ENCODE measurements at places on chromosomes 6 and 20.
A peak's percentile ranks its signal among the peaks of the same experiment; 100 is the strongest.

GRCh38 chr6:111185954-111186353 lies 98.7 kb downstream of the SLC16A10 start:
- no peak for DNase-seq

GRCh38 chr6:71733970-71734899 lies 152.1 kb upstream of the RIMS1 start:
- DNase-seq: no peak

DNA sequence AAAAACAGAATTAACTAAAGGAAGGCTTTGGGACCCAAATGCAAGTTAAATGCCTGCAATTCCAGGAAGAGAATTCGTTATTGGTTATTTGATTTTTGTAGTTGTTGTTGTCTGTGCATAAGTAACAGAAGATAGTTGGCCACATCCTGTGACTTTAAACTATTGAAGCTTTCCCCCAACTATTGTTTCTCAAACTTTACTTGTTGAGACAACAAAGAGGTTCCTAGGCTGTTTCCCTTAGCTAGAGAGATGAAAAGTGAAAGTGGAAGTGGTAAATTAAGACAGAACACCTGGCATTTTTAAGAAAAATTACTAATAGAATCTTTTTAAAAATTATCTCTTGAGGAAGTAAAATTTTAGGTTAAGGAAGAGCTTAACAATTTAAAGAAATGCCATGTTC lies 525.2 kb downstream of the PKHD1 start:
- no peak for DNase-seq

GRCh38 chr20:3239867-3240775 lies 1.1 kb upstream of the SLC4A11 start:
- DNase-seq: no peak

DNA sequence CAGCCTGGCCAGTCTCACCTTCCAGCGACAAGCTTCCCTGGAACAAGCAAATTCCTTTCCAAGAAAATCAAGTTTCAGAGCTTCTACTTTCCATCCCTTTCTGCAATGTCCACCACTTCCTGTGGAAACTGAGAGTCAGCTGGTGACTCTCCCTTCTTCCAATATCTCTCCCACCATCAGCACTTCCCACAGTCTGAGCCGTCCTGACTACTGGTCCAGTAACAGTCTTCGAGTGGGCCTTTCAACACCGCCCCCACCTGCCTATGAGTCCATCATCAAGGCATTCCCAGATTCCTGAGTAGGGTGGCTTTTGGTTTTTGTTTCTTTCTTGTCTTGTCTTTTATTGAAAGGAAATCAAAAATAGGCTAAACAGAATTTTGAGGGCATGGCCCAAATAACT lies 24.3 kb downstream of the MYCT1 start:
- no peak for DNase-seq

- no peak for DNase-seq
These were observed 46.8 kb upstream of the BHLHE23 start for GRCh38 chr20:63053432-63054102.

DNA sequence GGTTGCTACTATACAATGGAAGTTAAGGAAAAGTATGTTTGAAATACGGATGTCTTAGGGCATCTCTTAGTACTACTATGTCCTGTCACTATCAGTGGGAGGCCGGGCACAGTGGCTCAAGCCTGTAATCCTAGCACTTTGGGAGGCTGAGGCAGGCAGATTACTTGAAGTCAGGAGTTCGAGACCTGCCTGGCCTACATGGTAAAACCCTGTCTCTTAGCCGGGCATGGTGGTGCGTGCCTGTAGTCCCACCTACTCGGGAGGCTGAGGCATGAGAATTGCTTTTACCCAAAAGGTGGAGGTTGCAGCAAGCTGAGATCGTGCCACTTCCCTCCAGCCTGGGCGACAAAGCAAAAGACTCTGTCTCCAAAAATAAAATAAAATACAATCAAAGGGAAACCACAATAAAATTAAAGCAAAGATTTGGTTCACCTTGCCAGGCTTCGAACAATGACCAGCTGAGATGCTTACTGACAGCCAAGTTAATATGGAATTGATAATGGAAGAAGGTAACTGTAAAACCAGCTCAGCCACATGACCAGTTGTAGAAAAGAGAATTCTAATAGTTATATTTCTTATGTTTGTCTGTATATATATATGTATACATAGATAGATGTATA lies 6.5 kb downstream of the CD24 start:
- DNase-seq: no peak

- no peak for DNase-seq
These were observed 172.8 kb downstream of the LINC00237 start for GRCh38 chr20:20933142-20933958.

DNA sequence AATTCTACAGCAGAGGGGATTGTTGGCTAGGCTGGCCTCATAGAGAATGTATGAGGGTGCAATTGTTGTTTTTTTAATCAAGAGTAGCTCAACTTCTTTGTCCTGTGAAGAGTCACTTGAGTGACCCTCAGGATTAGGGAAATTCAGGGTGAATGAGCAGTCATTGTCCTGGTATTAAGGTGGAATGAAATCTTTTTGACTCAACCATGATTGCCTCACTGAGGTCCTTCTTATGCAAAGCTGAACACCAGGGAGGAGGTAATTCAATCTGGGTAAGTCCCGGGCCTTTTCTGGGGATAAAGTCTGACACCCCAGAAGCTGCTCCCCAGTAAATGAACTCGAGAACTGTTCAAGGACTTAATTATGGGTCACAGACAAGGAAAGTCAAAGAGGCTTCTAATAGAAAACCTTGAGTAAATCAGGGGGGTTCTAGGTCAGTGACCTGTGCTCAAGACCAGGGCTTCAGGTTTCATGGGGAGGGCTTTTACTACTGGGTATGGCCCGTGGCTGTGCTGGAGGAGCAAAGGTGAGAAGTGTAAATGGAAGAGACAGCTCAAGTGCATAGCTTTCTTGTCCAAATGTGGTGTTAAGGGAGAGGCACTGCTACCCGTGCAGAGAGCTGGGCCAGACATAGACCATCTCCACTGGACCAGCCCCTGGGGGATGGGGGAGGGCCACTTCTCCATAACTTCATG lies 25.3 kb upstream of the ZBTB24 start:
- DNase-seq: no peak

GRCh38 chr6:7190791-7191190 lies 83.0 kb downstream of the RREB1 start:
- no peak for DNase-seq

DNA sequence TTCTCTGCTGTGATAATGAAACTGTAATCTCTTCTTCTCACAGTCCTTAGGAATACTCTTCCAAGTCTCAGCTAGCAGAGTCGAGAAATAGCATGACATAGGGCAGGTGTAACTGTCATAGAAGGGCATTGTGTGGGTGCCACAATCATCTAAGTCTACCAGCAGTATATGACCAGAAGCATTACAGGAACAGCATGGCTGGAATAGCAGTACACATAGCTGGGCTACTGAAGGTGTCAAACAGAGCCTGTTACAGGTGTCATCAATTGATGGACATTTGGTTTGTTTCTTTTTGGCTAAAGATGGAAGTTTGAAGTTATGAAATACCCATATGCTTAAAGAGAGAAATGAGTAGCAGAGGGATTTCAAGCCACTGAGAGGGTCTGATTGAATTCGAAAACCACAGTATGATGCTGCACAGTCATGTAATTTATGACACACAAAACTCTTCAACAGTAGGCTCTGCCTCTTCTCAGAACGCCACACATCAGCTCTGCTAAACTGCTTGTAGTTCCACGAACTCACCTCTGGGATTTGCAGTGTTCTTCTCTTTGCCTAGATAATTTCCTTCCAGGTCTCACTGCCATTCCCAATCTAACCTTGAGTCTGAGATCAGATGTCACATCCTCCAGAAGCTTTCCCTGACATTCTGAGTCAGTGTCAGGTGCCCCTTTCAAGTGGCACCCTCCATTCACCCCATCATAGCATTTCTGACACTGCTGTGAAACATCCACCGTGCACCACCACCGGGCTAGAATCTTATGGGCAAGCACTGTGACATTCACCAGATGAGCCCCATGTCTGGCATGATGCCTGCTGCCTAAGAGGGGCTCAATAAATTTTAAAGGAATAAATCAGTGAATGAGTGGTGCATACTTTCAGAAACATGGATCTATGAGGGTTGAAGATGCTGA lies 151.0 kb downstream of the ADAT2 start:
- DNase-seq: no peak

GRCh38 chr6:113796038-113796437 lies 61.1 kb upstream of the MARCKS start:
- no peak for DNase-seq

GRCh38 chr20:2397595-2398145 lies 17.0 kb downstream of the TGM6 start:
- no peak for DNase-seq

- DNase-seq: no peak
These were observed 204.8 kb upstream of the NOX3 start for GRCh38 chr6:155660251-155660977.

- no peak for DNase-seq
These were observed 22.8 kb downstream of the RGS17 start for GRCh38 chr6:153108315-153108714.

GRCh38 chr20:8330319-8330784 lies 198.3 kb downstream of the PLCB1 start:
- no peak for DNase-seq

DNA sequence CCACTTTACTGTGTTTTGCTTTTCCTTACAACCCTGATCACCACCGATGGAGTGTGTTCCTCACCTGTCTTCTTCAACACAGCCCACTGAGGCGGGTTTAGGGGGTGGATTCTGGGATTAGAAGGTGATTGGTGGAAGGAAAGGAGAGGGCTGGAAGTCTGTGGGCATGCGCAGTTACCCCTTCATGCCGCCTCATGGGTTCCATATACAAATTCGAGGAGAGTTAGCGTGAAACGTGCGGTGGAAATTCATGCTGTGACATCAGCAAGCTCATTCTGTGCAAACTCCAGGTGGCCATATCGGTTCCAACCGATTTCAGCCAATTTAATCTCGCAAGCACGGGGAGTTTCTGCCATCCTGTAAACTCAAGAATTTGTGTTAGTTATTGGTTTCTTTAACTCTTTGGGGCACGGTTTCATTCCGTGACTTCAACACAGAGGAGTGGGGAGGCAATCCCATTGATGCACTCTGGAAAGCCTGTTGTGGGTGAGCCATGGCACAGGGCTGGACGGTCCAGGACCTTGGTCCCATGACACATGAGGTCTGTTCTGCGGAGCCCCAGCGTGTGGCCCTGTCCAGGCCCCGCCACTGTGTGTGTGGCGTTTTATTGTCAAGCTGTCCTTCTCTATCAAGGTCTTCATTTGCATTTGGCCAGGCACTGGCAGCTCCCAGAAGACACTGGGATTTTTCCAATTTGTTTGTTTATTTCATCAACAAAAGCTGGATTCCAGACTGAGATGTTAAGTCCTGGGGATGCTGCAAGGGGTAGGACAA lies 482.8 kb upstream of the SULF2 start:
- no peak for DNase-seq

- no peak for DNase-seq
These were observed 32.8 kb upstream of the SPTLC3 start for GRCh38 chr20:12975833-12976608.

GRCh38 chr6:105321728-105322127 lies 81.2 kb downstream of the PREP start:
- no peak for DNase-seq

- DNase-seq: peak; percentile 48
These were observed 37.8 kb downstream of the PPP1R16B start for GRCh38 chr20:38843346-38843745.

DNA sequence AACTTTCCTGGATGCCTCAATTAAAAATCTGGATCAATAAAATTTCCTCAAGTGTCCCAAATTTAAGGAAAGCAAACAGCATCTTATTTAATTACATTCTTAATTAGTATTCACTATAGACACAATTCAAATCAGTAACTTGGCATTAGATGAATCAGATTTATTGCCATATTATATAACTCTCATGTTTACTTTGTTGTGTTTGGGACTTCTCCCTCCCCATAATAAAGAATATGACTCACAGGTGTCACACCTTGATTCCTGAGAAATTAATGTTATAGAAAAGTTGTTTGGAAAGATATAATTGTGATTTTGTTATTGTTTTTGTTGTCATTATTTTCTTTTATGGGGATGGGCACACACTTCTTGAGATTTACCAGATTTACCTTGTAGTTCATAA lies 18.4 kb downstream of the EYA4 start:
- no peak for DNase-seq

GRCh38 chr6:127486934-127487333 lies 27.7 kb upstream of the KIAA0408 start:
- no peak for DNase-seq

DNA sequence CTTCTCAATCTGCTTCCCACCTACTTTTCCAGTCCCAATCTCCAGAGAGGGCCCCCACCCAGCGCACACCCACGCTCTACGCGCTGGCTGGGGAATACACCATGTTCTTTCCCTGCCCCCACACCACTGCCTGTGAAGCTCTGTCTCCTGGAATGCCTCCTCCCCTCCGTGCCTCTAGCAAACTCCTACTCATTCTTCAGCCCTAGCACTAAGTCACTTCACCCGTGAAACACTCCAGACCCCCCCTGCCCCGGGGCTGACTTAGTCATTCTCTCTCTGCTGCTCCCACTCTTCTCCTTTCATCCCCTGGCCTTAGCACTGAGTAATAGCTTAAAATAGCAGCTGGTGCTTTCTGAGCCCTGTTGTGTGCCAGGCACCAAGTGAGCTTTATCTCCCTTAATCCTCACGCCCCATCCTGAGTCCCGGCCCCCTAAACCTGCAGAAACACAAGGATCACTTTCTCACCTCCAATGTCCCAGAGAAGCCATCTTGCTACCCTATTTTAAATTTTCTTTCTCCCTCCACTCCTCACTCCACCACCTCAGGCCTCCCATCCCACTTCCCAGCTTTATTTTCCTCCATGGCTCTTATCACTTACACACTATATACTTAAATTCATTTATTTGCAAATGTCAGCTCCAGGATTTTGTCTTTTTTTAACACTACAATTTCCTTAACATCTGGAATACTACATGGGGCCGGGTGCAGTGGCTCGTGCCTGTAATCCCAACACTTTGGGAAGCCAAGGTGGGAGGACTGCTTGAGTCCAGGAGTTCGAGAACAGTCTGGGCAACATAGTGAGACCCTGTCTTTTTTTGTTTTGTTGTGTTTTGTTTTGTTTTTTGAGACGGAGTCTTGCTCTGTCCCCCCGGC lies 6.3 kb upstream of the PARD6B start:
- DNase-seq: peak; percentile 76

GRCh38 chr6:150079604-150080003 lies 10.7 kb upstream of the ULBP3 start:
- no peak for DNase-seq

- no peak for DNase-seq
These were observed 84.6 kb downstream of the KIF16B start for GRCh38 chr20:16488616-16489015.

DNA sequence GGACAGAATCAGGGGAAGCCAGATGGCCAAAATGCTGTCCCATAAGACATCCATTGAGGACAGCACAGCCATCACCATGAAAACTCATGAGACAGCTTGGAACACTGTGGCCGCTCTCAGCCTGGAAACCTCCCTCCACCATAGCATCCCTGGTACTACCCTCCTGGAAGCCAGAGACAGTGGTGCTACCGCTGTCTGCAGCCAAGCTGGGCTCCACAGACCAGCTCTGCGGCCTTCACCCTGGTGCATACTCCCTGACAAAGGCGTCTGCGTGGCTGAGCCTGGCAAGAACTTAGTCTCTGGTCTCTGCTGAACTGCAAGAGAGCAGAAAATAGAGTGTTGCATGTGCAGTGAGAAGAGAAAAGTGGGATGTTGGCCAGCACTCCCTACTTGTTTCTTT lies 558.0 kb downstream of the C6orf118 start:
- no peak for DNase-seq

GRCh38 chr6:51459958-51460357 lies 627.5 kb downstream of the PKHD1 start:
- no peak for DNase-seq
